Activated CD4-positive, alpha-beta T cell treated with anti-CD3 and anti-CD28 coated beads for 24 hours (primary cell): ENCODE measurements at places on chromosomes 13 and 19.

- DNase-seq, result no peak
These were observed 666 bp downstream of the SAMD1 start for GRCh38 chr19:14089662-14090508.

DNA sequence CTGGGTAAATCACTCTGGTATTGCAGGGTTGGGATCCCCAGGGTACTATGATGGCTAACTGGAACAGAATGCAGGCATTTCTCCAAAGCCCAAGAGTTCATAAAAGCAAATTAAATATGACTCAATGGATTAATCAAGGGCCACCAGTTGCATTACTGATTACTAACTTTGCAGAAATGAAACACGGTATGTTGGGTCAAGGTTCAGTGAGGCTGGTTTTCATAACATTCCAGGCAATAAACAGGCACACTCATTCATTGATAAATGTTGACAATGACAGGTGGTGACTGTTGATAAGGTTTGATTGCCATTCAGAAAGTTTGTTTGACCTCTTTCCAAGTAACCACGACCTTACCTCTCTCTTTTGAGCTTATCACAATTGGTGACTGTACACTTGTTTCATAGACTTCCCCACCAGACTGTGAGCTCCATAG, 506 bp upstream of the AP1M1 start:
- DNase-seq, result no peak

DNA sequence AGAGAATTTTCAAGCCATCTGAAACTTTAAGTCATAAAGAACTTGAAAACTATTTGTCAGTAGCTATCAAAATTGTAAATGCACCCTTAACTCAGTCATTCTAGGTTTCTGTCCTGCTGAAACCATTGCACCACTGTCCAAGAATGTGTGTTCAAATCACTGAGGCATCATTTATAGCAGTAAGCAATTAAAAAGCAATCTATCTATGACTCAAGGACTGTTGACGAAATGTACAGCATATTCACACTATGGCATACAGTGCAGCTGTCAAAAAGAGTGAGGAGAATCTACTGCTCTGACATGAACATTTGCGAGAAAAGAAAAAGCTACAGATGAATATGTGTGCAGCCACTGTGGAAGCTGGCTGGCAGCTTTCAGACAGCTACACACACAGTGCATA, 71.2 kb downstream of the ING1 start:
- DNase-seq, result no peak

DNA sequence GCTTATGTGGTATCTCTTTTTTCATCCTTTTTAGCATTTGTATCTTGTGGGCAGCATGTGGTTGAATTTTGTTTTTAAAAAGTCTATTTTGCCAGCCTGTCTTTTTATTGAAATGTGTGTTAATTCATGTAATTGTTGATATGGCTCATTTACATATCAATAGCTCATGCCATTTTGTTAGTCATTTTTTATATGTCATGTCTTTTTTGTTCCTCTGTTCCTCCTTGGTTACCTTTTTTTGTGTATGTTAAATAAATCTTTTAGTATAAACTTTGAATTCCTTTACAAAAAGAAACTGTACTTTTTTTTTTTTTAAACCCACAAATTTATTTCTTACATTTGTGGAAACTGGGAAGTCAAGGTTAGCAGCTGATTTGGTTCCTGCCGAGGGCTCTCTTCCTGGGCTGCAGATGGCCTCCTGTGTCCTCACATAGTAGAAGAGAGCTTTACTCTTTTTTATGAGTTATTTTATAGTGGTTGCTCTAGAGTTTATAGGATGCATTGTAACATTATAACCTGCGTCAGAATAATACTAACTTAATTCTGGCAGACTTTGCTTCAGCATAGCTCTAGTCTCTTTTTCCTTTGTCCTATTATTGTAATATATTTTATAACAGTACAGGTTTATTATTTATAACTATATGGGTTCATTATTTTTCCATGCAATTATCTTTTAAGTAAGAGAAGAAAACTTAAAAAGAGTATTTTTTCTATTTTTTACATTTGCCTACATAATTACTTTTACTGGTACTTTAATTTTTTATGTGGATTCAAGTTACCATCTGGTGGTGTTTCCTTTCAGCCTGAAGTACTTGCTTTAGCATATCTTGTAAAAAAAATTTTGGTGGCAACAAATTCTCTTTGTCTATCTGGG, 86.3 kb downstream of the URI1 start:
- no peak for DNase-seq

- no peak for DNase-seq
These were observed 2.0 kb downstream of the ELF1 start for GRCh38 chr13:41017159-41017558.

- DNase-seq, result no peak
These were observed 3.3 kb downstream of the CAPN12 start for GRCh38 chr19:38740932-38741331.
